Stimulated activated CD8-positive, alpha-beta memory T cell treated with anti-CD3 and anti-CD28 coated beads, Interleukin-7, amount 100 ng/mL, for 48 hours (primary cell): ENCODE measurements at places on chromosomes 3 and 15.

DNA sequence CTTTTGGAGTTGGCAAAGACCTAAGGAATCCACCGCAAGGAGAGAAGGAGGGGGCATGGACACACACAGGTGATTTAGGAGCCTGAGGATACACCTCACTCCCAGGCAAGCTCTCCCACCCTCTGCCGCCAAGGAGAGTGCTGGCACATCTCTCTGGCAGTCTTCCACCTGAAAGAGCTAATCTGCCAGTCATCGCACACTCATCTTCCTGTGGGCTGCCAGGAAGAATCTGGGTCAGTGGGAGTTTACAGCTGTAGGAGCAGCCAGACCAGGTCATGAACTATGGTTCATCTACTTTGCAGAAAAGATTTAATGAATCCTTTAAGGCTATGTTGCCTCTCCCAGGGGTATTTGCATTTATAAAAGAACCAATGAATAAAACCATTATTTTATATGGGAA is 170.6 kb upstream of the TSC22D2 start:
- no peak for DNase-seq

GRCh38 chr3:42698216-42698910 is 4.2 kb downstream of the HHATL start:
- DNase-seq: no peak

DNA sequence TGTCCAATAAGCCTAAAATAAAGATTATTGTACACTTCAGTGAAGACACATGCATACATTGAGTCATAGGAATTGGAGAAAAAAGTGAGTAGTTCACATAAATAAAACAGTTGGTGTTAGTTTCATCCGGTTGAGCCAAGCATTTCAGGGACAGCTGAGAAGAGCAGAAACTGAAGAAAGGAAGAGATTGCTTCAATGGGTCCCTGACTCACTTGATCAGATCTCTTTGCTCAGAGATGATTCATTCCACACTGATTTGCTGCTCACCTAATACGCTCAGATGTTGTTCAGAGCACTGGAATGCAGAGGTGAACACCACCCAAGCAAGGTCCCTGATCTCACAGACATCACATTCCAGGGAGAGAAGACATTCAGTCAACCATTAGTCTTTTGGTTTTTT is 93.7 kb downstream of the RAD18 start:
- DNase-seq: no peak

- no peak for DNase-seq
Observed at GRCh38 chr3:83426300-83426699, 1532.5 kb upstream of the CADM2 start.

DNA sequence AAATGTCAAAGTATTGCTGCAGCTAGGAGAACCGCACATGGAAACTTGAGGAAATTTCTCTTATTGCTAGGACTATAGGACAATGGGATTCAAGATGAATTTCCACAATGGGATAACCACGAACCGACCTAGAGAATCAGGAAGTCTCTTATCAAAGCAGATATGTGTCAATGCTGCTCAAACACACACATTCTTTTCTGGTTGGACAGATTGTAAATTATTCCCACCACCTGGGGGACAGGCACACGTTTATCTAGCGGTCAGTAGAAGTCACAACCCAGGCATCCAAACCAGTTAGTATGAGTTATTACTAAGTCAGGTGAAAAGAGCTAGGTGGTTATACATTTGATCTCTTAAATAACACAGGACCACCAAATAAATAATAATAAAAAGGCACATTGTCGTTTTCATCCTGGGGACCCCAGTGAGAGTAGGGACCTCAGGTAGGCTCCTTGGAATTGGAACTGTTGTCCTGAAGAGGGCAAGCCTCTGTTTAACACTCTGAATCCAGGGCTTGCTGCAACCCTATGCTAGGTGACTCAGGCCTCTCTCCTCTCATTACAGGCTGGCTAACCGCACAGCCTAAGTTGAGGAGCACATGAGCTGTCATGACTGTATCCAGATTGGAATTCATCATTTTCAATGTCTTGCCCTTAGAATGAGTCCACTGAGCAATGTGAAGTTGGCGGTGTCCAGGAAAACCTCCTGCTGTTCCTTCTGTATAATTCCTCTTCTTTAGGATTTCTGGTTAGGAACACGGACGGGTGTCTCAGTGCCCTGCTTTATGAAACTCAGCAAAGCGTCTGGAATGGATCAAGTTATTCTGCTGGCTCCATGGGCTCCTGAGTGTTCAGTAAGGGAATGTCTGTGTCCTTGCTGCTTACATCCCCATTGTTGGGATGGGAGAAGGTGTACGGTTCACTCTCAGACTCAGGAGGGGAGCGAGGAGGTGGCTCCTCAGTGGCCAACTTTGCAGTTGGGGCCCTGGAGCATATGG is 59.0 kb downstream of the CLEC3B start:
- DNase-seq: no peak
